Activated T-cell treated with anti-CD3 and anti-CD28 coated beads, Interleukin-2, amount 50 U/mL, for 4 hours (primary cell): ENCODE measurements at places on chromosomes 7 and 10.

- no peak for DNase-seq
Observed at GRCh38 chr10:86035791-86036543, 330.6 kb downstream of the GRID1 start.

DNA sequence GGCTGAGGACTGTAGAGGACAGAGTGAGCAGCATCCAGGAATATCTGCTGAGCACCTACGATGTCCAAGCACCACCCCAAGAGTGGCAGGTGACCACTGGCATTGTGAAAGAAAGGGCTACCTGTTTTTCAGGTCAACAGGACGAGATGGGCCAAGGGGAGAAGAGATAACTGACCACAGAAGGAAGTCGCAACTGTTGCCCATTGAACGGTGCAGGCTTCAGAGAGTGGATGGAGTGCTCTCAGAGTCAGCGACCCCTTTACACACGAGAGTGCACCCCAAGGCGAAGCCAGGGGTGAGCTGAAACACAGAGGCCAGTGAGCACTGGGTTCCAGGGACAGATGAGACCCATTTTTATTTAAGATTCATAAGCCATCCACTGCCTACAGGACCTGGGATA, 42.3 kb downstream of the HIPK2 start:
- DNase-seq: no peak

- DNase-seq: no peak
Observed at GRCh38 chr7:29494350-29494749, 69.3 kb upstream of the PRR15 start.

GRCh38 chr7:13320333-13320732, 632.9 kb downstream of the ARL4A start:
- DNase-seq: no peak

- DNase-seq: no peak
Observed at GRCh38 chr10:69684020-69684980, 54.3 kb downstream of the FAM241B start.

GRCh38 chr10:107430446-107430845, 265.9 kb upstream of the SORCS1 start:
- no peak for DNase-seq

GRCh38 chr7:98281757-98282606, 496 bp downstream of the BRI3 start:
- peak; percentile 36 for DNase-seq
